T-cell (primary cell): ENCODE measurements at places on chromosomes 5 and 9.

DNA sequence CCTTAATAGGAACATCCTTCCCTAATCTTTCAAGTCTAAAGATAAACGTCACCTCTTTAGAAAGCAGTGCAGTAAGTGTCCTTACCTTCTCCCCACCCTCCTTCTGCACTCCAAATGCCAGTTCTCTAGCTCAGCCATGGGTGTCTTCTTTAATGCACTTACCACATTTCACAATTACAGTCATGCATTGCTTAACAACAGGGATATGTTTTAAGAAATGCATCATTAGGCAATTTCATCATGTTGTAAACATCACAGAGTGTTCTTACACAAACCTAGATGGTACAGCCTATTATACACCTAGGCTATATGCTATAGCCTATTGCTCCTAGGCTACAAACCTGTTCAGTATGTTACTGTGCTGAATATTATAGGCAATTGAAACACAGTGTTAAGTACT, 91.2 kb downstream of the RFX3 start:
- DNase-seq, result no peak

- DNase-seq, result no peak
Measured at GRCh38 chr9:1535051-1535450, 480.1 kb upstream of the SMARCA2 start.

DNA sequence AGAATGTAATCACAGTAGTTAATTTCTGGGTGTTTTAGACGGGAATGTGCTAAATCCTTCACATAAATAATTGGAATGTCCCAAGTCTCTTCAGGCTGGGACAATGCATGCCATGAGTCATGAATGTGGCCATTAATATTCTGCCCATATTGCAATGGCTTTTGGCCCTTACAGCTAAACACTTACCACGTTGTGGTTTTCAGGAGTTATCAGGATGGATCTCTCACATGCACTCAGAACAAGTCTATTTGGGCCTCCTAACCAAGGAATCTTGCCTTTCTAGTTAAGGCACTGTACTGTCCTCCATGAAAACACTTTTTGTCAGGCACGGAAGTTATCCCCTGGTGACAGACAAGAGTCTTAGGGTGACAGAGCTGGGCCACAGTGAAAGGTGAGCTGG, 32.7 kb downstream of the PKD2L2 start:
- DNase-seq, result no peak

DNA sequence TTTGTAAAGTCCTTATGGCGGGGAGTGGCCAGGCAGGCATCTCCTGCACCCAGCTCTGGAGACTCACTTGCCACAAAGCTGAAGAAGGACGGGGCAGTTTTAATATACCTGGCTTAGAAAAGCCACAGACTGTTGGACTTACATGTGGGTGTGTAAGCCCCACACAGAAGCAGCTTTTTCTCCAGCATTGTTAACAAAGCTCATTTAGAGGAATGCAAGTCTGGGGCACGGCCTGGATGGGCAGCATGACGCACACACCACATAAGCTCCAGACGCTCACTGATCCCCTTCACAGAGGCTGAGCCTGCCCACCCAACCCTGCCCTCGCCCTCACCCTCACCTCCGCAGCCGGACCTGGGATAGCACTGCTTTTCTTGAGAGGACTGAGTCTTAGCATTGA, 58.0 kb upstream of the PDE8B start:
- DNase-seq, result no peak

DNA sequence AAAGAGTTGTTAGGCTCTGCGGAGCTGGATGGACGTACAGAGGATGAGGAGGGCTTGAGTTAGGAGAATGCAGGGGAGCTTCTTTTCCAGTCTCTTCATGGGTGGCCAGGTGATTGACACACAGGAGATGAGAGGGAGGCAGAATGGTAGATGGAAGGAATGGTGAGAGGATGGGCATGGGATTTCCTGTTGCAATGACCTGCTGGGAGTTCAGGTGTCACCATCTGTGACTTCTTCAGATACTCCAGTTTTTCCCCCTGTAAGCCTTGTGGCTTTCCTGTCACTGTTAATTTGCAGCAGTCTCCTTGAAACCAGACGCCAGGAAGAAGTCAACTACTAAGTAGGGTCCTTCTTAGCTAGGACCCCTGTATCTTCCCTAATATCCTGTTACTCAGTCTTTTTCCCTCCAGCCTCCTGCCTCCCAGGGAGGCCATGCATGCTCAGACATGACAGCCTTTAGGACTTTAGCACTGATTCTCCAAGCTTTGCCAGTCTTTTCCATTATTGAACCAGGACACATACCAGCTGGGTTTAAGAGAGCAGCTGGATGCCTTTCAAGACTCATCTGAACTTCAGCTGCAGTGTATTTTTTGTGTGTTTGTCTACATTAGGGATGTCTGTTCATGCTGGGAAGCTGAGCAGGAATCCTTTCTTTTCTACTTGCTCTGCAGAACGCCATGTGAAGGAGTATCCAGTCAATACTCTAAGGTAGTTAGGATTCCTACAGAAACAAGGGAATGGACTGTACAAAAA, 67.2 kb upstream of the CD180 start:
- no peak for DNase-seq

DNA sequence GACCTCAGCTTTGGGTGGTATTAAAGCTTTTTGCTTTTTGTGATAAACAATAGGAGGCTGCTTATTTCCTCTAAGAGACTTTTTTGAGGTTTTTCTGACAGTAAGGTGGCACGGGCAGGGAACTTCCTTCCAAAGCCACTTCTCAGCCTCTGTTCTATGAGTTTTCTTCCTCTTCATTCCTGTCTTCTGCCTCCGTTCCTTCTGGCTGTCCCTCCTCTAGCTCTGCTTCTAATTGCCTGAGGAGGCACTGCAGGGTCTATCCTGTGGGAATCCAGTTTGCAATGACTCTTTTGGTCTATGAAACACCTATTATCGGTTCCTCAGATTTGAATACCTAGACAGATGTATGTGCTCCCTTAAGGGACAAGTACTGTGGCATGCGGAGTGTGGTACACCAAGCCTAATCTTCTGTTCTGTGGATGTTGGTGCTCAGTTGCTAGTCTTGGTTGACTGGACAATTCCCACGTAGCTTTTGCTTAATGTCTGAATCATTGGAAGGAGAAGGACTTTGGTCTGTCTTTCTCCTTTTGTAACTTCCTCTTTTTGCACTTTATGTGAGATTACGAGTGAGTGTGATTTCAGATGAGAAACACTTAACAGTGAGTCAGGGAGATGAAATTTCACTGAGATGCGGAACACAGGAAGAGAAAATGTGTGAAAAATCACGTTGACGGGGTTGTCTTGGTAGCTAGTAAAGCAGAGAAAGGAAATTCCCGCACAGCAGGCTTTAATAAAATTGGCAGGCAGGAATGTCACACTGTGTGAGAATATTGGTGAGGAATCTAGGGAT, 305.2 kb downstream of the EFNA5 start:
- no peak for DNase-seq
